ENCODE measurements at places on chromosomes 16 and 17. TPM values are rescaled to one million over a fixed set of nuclear protein-coding genes. Genes with fewer than 3 reads are reported as not detected.

Gene NPIPA3
- 0.29 TPM for total RNA-seq

Gene FBXW10
- not detected for total RNA-seq

Gene NHLRC4
- total RNA-seq = 0.11 TPM

Gene AMFR
- total RNA-seq = 134 TPM

Gene ZFHX3
- 5.1 TPM for total RNA-seq

Gene GNGT2
- total RNA-seq = not detected

Gene USP31
- 7.7 TPM for total RNA-seq

Gene CSF3
- 6.7 TPM for total RNA-seq

Gene OR3A3
- not detected for total RNA-seq

Gene TSPAN10
- 8.5 TPM for total RNA-seq

DNA sequence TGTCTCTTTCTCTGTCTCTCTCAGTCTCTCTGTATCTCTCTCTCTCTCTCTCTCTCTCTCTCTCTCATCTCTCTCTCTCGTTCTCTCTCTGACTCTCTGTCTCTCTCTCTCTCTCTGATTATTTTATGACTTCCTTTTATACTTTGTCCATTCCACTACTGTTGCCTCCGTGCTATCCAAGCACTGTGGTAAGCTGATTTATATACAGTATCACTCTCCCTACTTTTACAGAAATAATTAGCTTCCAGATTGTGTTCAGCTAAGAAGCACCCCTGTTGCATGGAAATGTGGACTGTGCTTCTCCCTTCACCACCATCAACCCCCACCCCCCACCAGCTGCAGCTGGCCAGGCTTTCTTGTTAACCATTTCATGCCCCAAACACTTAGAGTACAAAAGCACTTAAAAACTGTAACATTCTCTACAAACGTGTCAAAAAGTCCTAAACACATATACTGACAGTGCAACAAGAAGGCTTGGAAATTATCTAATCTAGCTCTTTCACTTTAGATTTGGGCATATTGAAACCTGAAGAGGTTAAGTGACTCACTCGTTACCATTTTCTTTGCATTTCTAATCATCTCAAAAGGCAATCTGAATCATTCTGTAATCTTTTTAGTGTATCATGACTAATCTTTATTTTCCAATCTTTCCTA is 11.6 kb upstream of the TMEM100 start:
- DNase-seq = peak; percentile 36

GRCh38 chr16:30459456-30459855 is 13.1 kb upstream of the ITGAL start:
- DNase-seq = no peak

GRCh38 chr16:79845734-79846135 is 245.2 kb upstream of the MAF start:
- DNase-seq = no peak

- no peak for DNase-seq
These were observed 4.4 kb downstream of the MAP3K3 start for GRCh38 chr17:63626551-63627180.

GRCh38 chr16:71383054-71383773 is 24.7 kb downstream of the CALB2 start:
- DNase-seq = peak; percentile 42

DNA sequence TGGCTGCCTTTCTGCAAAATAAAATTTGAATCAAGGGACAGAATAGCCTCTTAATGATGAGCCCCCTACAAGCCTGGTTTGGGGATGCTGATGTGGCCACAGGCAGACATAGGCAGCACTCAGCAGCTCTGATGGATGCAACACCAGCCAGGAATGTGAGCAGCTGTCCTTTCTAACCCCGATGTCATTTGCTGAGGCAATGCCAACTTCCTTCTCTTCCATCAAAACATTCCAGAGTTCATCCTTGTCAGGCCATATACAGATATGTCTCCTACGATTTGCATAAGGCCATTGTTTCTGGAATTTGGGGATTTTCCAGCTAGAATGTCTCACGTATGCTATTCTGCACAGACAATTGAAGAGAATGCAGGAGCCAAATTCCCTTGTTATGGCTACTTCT is 52.1 kb upstream of the MYOCD start:
- DNase-seq = peak; percentile 90

GRCh38 chr17:73090396-73091202 is 1.9 kb downstream of the SLC39A11 start:
- DNase-seq = no peak

DNA sequence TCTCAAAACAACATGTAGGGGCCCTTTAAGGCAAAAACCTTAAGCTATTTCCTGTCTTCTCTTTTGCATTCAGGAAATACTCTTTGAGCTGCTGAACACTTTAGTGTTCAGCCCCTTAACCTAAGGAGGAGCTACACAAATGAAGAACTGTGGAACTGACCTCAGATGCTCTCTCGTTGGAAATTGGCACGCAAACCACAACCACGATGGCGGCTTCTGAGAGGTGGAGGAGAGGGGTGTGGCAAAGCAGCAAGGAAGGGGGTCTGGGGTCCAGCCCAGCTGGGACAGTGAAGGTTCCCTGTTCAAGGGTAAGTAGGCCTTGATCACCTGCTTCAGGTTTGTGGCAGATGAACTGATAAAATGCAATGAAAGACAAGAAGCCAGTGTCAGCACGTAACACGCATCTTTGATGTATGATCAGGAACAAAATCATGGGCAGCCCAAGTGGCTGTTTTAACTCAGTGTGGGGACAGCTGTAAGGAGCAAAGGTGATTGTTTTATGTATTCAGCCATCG is 291.6 kb upstream of the TNRC6C start:
- DNase-seq = no peak

DNA sequence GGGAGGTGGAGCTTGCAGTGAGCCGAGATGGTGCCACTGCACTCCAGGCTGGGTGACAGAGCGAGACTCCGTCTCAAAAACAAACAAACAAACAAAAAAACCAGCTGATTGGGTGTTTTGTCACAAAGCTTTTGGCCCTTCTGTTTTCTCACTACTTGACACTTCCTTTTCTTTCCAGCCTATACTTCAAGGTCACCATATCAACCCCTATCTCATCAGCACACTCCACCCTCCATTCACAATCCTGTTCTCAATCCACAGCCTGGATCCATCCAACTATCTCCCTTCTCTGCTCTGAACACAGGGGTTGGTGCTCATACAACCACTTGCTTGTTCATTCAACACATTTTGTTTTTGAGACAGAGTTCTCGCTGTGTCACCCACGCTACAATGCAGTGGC is 6.6 kb upstream of the MED11 start:
- no peak for DNase-seq

- DNase-seq = no peak
These were observed 22.7 kb downstream of the BCO1 start for GRCh38 chr16:81261049-81261648.

GRCh38 chr16:62294213-62294972 is 258.2 kb upstream of the CDH8 start:
- DNase-seq = no peak

DNA sequence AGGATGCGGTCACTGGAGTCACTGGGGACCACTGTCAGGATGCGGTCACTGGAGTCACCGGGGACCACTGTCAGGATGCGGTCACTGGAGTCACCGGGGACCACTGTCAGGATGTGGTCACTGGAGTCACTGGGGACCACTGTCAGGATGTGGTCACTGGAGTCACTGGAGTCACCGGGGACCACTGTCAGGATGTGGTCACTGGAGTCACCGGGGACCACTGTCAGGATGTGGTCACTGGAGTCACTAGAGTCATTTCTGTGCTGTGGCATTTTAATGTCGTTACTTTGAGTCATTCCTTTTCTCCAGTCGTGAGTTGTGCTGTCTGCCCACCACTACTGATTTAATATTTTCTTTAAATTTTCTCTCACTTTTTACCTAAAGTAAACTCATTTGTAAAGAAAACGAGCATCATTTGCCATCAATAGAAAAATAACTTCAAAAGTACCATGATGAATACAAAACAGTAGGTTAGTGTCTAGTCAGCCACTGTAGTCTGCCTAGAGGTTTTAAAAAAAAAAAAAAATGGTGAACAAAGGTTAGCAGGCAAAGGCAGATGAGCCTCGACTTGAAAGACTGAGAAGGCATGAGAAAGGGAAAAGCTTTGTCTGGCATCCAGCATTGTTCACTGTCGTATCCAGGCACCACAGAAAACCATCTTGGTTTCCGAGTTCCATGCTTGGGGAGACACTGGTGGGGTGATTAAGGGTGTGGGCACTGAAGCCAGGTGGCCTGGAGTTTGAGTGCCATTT is 346.6 kb downstream of the SNX29 start:
- DNase-seq = no peak

- DNase-seq = no peak
These were observed 19.9 kb downstream of the MAF start for GRCh38 chr16:79580453-79581191.

- DNase-seq = no peak
These were observed 19.2 kb downstream of the SGF29 start for GRCh38 chr16:28572696-28573510.

GRCh38 chr17:56593646-56594319 is at the start of gene NOG:
TSS of gene NOG (plus strand) at chr17:56593699. CDS start at chr17:56594224, 525 bp downstream.
- DNase-seq = peak; percentile 89

GRCh38 chr17:17120294-17120693 is 78.0 kb downstream of the MPRIP start:
- no peak for DNase-seq

DNA sequence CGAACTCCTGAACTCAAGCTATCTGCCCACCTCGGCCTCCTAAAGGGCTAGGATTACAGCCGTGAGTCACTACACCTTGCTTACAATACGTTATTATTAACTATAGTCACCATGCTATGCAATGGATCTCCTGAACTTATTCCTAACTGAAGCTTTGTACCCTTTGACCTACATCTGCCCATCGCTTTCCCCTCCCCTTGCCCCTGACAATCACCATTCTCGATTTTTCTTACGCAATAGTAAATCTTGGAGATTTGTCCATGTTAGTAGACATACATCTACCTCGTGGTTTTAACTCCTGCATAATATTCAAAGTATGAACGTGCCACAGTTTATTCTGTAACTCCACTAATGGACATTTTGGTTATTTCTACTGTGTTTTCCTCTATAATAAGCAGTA is 120.6 kb downstream of the NPIPB5 start:
- DNase-seq = no peak

DNA sequence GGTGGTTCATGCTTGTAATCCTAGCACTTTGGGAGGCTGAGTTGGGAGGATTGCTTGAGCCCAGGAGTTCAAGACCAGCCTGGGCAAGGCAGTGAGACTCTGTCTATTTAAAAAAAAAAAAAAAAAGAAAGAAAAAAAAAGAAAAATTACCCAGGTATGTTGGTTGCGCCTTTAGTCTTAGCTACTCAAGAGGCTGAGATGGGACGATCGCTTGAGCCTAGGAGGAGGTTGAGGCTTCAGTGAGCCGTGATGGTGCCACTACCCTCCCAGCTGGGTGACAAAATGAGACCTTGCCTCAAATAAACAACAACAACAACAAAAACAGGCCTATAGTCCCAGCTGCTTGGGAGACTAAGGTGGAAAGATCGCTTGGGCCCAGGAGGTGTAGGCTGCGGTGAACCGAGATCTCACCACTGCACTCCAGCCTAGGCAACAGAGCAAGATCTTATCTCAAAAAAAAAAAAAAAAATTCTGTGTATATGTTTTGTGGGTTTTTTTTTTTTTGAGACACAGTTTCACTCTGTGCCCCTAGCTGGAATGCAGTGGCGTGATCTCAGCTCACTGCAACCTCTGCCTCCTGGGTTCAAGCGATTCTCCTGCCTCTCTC is 12.5 kb upstream of the ANKRD40CL start:
- no peak for DNase-seq

DNA sequence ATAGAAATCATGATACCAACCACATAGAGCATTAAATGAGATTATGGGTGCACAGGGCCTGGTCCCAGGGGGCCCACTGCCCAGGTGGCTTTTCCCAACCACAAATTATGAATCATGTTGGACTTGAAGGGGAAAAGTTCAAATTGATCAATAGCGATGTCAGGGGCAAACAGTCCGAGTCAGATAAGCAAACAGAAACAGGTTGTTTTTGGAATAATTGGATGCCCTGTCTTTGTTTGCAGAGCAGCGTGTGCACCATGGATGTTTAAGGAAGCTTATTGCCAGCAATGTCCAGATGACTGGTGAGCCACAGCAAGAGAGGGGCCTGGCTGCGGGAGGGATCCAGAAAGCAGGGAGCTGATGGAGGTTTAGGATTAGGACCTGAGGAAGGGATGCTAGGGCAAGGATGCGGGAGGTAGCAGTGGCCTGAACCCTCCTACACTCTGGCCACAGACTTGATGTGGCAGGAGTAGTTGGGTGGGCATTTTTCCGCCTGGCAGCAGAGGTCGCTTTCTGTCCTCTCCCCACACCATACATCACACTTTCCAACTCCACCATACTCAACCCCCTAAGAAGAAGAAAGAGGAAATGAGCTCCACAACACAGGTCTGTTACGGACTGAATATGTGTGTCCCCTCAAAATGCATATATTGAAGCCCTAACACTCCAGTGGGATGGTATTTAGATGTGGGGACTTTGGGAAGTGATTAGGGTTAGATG is 266.4 kb upstream of the RPL38 start:
- no peak for DNase-seq

DNA sequence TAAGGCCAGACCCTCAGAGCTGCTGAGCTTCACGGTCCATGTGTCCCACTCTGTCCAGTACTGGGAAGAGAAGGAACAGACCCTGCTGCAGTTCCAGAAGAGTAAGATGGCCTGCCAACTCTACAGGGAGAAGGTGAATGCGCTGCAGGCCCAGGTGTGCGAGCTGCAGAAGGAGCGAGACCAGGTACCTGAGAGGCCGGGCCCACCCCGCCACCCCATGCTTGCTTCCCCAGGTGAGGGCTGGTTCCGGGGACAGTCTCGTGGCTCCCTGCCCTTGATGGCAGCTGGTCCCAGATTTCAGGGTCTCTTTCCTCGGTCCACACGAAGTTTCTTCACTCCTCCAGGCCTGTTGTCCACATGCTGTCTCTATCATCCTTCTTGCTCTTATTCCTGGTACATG is 20.9 kb downstream of the CARD14 start:
- DNase-seq = no peak

DNA sequence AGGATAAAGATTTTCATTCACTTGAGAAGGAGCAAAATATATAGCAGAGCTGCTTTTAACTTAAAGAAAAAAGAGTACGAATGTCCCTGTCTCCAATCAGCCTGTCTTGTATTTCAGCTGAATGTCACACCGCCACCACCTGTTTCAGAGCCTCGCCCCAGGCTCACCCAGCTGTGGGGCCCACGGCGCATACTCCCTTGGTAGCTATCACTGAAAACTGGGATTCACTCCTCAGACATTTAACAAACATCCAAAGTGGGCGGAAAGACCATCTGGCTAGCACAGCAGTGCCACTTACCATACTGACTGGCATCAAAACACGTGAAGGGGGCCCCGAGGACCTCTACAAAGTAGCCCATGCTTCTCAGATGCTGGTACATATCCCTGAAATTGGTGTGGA is 25.4 kb upstream of the SLC38A8 start:
- DNase-seq = no peak

GRCh38 chr17:63774141-63774968 is at the start of gene DDX42:
TSS of gene DDX42 (plus strand) at chr17:63774170. CDS start at chr17:63787050, 12,880 bp downstream.
- peak; percentile 52 for DNase-seq

GRCh38 chr17:31095236-31096105 is 694 bp downstream of the NF1 start:
- peak; percentile 43 for DNase-seq

- DNase-seq = no peak
These were observed 519.4 kb upstream of the WSB1 start for GRCh38 chr17:26774291-26775218.

All from LHCN-M2 (cell line).